ENCODE measurements at places on chromosomes 6 and 20. TPM values are rescaled to one million over a fixed set of nuclear protein-coding genes. Genes with fewer than 3 reads are reported as not detected.

- H3K36me3 ChIP-seq: no peaks in the 10 kb centered on the region
- DNase-seq: peak; percentile 69
- H3K27ac ChIP-seq: peak overlapping the region; percentile 81
- 0 out of 2 replicates have a peak overlapping the region, but pooled peaks have one; percentile 5 for H3K4me3 ChIP-seq
- H3K27me3 ChIP-seq: no peaks in the 10 kb centered on the region
Observed at GRCh38 chr20:3077618-3078134, 6.3 kb downstream of the OXT start.

DNA sequence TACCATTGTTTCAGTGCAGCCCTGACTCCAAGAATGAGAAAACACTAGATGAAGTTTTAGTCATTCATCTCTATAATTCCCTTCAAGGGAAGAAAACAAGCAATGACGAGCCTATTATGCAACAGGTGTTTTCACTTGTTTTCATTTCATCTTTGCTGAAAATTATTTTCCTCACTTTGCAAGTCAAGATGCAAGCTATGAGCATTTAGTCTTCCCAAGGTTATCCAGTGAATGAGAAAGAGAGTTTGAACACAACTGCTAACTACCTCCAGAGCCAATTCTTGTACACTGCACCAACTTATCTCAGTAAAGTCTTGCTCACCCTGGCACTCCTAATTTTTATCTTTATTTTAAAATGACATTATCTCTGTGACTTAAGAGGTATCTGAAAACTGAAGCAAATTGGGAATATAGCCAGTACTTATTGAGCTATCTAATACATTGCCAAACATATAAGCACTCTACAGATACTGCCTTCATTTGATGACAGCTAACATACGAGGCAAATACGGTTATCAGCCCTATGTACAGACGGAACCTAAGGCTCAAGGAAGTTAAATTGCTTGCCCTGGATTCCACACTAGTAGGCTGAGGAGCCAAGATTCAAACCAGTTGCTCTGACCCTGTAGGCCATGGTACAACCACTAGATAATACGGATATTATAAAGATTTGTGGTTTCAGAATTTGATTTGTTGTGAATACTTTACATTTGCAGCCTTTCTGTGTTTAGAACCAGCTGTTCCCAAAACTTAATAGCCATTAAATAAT, 36.8 kb downstream of the MOXD1 start:
- no peak overlapping the region for H3K27ac ChIP-seq
- H3K36me3 ChIP-seq: no peaks in the 10 kb centered on the region
- H3K27me3 ChIP-seq: no peaks in the 10 kb centered on the region
- DNase-seq: no peak
- H3K4me3 ChIP-seq: no peak overlapping the region
- H3K4me1 ChIP-seq: no peaks in the 10 kb centered on the region

SLC4A11 gene
- total RNA-seq: 1.1 TPM

GRCh38 chr20:38125157-38126056, 39.7 kb downstream of the TGM2 start:
- no peak overlapping the region for H3K27ac ChIP-seq
- no peak for DNase-seq
- peaks cover 46% of the 10 kb centered on the region for H3K4me1 ChIP-seq
- no peaks in the 10 kb centered on the region for H3K27me3 ChIP-seq

DNA sequence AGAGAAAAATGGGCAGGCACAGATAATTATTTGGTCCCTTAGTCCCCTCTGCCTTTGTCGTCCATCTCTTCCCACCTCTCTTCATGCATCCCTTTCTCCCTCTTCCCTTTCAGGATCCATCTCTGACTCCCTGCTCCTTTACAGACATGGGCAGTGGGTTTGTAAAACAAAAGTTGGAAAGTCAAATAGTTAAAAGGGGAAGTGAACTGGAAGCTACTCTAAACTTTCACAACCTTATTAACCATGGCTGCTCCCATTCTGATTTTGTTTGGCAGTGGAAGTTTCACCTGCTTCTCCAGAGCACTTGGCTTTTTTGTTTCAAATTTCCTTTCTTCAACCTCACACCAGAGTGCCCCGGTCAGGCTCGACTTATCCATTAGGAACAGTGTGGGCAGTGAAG, 1.2 kb downstream of the HLA-DQA2 start:
- peaks cover 13% of the 10 kb centered on the region for H3K27me3 ChIP-seq
- DNase-seq: no peak
- no peaks in the 10 kb centered on the region for H3K36me3 ChIP-seq
- H3K27ac ChIP-seq: no peak overlapping the region
- no peaks in the 10 kb centered on the region for H3K4me1 ChIP-seq

DNA sequence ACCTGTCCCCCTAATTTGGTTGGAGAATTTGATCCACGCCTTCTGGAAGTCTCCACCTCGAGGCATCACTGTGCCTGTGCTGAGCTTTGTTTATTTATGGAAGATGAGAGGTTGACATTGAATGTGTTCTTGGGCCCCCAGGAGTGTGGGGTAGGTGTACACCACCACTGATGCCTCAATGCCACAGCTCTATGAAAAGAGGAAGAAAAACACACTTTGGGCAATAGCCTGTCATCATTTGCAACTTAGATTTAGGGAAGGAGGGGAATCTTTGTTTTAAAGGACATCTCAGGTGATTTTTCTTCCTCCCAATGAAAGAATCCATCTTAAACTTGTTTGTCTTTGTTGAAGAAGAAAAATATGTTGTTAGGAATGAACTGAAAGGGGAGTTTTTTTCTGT, 42.6 kb downstream of the TBC1D7 start:
- peaks cover 15% of the 10 kb centered on the region for H3K4me1 ChIP-seq
- H3K4me3 ChIP-seq: no peak overlapping the region
- H3K36me3 ChIP-seq: peaks cover 75% of the 10 kb centered on the region
- H3K27ac ChIP-seq: no peak overlapping the region
- no peaks in the 10 kb centered on the region for H3K27me3 ChIP-seq

CAP2 gene
- not detected for total RNA-seq

DNA sequence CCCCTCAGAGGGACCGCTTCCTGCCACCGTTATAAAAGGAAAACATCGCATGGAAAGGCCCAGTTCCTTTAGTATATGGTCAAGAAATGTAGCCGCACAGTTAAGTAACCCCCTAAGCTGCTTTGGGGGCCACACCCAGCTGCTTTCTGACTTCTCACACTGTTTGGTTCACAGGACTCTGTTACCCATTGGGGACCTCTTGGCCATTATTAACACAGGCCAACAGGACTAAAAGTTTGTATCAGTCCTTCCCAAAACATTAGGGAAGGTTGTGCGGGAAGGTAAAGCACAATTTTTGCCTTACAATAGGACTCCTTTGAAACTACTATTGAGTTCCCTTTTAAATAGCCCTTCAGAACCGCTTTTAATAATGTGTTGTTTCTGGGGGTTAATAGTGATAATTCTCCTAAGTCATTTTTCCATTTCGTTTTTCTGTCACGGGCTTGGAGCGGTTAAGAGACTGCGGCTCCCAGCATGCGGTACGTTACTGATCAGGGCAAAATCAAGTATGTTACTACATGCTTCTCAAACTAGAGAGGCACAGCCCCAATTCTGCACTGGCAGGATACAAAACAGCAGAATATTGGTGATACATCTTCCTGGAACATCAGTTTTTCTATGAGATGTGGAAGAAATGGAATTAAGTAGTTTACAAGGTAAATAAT, 668 bp upstream of the RPP40 start:
- peaks cover 5% of the 10 kb centered on the region for H3K4me1 ChIP-seq
- H3K27ac ChIP-seq: peak overlapping the region; percentile 91
- H3K36me3 ChIP-seq: peaks cover 22% of the 10 kb centered on the region
- no peaks in the 10 kb centered on the region for H3K27me3 ChIP-seq

DNA sequence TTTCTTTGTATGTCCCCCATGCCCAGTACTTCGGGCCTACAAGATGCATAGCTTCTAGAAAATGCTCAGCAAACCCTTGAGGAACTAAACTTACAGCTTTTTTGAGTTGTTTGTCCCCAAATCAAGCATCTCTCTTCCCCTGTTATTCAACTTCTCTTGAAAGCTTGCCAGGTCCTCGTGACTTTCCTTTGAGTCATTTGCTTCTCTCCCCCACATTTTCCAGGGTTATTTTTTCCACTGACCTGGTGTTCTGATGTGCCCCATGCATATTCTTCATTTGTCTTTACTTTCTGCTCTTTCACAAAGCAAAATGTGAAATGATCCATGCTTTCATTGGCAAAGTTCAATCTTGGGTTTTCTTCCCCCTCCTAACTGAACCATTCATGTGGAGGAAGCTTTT, 204.8 kb downstream of the TFAP2A start:
- H3K4me3 ChIP-seq: no peak overlapping the region
- no peak overlapping the region for H3K27ac ChIP-seq
- no peaks in the 10 kb centered on the region for H3K27me3 ChIP-seq
- H3K4me1 ChIP-seq: no peaks in the 10 kb centered on the region

PTPRA gene
- total RNA-seq: 36.3 TPM

- no peaks in the 10 kb centered on the region for H3K4me1 ChIP-seq
- H3K27ac ChIP-seq: no peak overlapping the region
- H3K27me3 ChIP-seq: peaks cover 5% of the 10 kb centered on the region
- DNase-seq: no peak
- no peak overlapping the region for H3K4me3 ChIP-seq
- no peaks in the 10 kb centered on the region for H3K36me3 ChIP-seq
Observed at GRCh38 chr6:89269981-89270380, 45.1 kb downstream of the GABRR2 start.

DNA sequence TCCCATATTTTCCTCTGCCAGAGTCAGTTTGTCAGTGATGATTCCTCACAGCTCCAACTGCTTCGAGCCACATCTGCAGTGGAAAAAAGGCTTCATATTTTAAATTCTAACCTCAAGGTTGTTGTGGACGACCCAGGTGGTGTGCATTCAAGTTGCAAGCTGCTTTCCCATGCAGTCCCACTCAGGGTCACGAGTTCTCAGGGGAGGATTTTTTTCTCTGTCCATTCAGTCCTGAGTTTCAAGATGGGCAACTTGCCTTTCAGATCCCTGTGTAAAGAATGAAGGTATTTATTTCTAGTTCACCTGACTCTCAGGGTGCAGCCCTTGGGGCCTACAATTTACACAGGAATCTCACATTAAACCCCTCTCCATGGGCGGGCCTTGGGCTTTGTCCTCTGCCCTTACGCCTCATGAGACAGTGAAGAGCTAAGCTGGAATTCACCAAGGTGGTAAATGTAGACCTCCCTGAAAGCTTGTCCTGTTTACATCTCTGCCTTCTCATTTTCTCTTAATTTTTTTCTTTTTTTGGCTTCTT, 65.9 kb downstream of the TPD52L1 start:
- no peak for DNase-seq
- no peak overlapping the region for H3K4me3 ChIP-seq
- no peaks in the 10 kb centered on the region for H3K4me1 ChIP-seq
- H3K36me3 ChIP-seq: no peaks in the 10 kb centered on the region

- H3K4me1 ChIP-seq: no peaks in the 10 kb centered on the region
- no peak overlapping the region for H3K27ac ChIP-seq
- H3K4me3 ChIP-seq: no peak overlapping the region
- no peaks in the 10 kb centered on the region for H3K36me3 ChIP-seq
Observed at GRCh38 chr6:24581084-24581669, 64.8 kb downstream of the KIAA0319 start.
